Putamen (tissue), 1 donor: ENCODE measurements at places on chromosomes 3 and 15.

GRCh38 chr3:119647843-119648575, 12.4 kb downstream of the POPDC2 start:
- DNase-seq, result no peak

DNA sequence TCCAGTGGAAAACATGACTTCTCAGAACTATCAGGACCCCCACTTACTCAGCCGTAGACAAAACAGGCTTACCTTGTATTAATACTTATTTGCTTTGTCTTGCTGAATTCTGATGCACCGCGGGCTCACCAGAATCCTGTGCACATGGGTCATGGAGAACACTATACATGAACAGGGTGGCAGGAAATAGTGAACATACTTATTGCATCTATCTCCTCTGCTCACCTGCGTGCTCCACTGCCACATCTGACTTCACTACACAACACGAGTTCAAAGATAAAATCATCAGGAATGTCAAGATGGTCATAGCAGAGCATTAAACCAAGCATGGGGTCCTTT, 10.7 kb upstream of the MAPK6 start:
- DNase-seq, result no peak

DNA sequence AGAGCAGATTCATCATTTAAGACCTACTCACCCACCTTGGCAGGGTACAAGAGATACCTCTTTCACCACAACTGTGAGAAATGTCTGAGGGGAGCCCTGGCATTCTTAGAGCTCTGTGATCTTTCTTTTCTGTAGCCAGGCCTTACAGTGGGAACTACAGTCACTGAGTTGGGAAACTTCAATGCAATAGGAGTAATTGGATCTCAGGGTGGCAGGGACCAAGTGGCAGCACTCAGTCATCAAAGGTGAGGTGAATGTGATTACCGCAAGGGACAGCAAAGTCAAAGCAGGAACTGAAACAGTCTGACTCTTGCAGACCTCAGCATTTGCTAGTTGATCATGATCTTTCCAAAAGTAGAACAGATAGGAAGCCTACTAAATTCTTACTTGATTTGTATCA, 7.2 kb upstream of the MCF2L2 start:
- no peak for DNase-seq

DNA sequence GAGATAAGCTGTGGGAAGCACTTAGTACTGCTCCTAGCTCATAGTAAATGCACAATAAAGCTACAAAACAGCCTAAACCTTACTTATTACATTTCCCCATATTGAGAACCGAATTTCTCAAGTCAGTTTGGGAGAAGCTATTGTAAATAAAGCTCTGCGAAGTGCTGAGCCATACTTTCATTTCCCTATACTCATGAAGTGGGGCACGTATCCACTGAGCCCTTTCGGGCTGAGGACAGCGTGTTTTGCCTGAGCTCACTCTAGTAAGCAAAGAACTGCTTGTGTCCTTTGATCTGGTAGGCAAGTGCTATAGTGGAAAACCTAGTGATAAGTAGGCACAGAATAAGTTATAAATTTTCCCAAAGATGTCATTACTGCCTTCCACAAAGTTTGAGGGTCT, 165.0 kb downstream of the RSL24D1 start:
- peak; percentile 17 for DNase-seq

- DNase-seq, result no peak
Observed at GRCh38 chr3:194534243-194534642, 47.4 kb upstream of the ATP13A3 start.

DNA sequence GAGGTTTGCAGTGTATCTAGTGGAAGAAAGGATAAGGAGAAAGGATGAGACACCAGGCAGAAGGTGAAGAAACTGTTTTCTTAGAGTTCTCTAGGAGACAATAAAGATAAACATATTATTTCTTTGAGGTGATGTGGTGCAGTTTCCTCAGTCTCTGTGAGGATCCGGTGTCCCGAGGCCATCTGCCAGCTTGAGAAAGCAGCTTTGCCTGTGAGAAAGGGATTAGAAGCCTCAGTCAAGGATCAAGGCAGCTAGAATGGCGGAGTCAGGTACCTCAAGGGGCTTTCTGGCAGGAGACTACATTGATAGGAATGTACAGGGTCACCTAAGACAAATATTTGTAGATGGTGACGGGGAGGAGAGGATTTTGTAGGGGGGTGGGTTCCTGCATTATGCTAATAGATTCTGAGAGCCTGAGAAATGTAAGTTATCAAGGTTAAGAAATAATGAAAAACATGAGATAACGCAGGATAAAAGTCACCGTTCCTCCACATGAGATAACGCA, 103.9 kb upstream of the MB21D2 start:
- DNase-seq, result no peak

DNA sequence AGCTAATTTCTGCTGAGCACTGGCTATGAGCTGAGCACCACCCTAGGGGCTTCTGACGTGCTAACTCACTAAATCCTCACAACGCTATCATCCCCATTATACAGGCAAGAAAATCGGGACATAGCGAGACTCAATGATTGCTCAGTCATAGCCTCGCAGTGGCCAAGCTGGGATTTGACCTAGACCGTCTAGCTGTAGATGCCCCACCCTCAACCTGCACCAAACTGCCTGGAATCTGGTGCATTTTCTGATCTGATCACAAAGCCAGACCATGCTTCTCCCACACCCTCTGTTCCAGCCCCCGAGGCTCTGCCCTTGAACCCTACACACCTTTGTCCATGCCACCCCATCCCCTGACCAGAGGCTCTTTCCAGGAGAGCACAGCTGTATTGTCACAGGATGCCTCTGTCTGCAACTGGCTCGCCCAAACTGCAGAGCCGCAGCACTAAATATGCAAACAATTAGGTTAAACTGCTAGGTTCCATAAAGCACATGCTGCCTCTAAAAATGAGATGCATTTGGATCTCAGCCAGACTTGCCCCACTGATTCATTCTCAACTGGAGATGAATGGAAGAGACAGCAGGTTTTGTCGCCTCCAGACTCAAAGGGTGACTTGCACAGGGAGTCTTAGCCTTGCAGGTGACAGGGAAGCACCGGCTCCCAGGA, 95.2 kb downstream of the NUP210 start:
- DNase-seq, result no peak

GRCh38 chr3:175695251-175695650, 836.1 kb downstream of the NAALADL2 start:
- DNase-seq, result no peak

GRCh38 chr15:67593562-67593961, 51.1 kb downstream of the MAP2K5 start:
- no peak for DNase-seq

GRCh38 chr3:129727707-129728106, 121.2 kb upstream of the PLXND1 start:
- DNase-seq, result no peak

DNA sequence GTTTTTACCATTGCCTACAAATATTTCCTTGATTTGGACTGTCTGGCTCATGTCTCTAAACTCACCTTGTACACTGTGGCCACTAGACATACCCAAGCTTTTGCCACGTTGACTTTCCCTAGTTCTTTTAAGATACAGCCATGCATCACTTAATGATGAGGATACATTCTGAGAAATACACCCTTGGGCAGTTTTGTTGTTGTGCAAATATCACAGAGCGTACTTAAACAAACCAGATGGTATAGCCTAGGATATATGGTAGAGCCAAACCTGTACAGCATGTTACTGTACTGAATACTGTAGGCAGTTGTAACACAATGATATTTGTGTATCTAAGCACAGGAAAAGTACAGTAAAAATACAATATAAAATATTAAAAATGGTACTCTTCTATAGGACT, 5.5 kb downstream of the ARHGEF26 start:
- DNase-seq, result no peak

GRCh38 chr3:148202386-148202785, 495.3 kb upstream of the AGTR1 start:
- DNase-seq, result no peak

DNA sequence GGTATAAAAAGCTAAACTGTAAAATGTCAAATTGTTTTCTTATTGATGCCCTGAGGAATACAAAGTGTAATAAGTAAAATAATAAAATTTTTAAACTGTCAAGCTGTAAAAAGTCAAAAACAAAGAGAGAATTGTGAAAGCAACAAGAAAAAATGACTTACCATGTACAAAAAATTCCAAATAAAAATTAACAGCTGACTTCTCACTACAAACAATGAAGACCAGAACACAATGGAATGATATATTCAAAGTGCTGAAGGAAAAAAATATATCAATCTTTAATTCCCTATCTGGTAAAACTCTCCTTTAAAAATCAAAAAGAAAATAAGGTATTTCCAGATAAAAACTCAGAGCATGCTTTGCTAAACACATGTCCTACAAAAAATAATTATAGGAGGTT, 883.5 kb downstream of the IGSF11 start:
- DNase-seq, result no peak

DNA sequence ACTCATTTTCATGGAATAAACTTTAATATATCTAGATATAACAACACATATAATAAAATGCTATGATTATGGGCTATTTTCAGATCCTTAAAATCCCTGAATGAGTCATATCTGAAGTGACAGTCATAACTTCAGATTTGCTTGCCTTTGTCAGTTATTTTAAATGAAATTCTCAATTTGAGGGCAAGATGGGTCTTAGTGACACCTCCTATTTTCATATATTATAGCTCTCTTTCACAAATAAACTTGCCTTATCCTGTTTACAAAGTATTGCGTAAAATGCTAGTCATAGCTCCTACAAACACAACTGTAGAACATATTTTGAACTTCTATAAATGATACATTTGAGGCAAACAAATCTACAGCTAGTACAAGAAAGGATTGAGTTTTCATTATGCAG, 6.2 kb upstream of the THRB start:
- DNase-seq, result no peak

DNA sequence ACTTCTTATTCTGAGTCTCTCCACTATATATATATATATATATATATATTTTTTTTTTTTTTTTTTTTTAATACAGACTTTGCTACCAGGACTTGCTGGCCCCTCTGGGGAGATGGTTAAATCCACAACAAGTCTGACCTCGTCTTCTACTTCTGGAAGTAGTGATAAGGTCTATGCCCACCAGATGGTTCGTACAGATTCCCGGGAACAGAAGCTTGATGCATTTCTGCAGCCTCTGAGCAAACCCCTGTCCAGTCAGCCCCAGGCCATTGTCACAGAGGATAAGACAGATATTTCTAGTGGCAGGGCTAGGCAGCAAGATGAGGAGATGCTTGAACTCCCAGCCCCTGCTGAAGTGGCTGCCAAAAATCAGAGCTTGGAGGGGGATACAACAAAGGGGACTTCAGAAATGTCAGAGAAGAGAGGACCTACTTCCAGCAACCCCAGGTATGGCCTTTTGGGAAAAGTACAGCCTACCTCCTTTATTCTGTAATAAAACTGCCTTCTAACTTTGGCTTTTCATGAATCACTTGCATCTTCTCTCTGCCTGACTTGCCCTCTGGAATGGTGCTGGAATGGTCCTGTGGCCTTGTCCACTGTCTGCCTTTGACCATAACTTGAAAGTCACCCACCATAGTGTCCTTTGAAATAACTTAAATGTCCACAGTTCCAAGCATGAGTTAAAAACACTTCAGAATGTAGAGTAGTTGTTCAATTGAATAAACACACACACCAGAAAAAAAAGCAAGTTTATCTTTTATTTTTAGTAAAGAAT, 32.4 kb downstream of the MLH1 start:
- no peak for DNase-seq

GRCh38 chr15:66724732-66725463, 22.9 kb downstream of the SMAD6 start:
- no peak for DNase-seq

- DNase-seq, result no peak
Observed at GRCh38 chr3:124847051-124847450, 40.1 kb downstream of the ITGB5 start.

DNA sequence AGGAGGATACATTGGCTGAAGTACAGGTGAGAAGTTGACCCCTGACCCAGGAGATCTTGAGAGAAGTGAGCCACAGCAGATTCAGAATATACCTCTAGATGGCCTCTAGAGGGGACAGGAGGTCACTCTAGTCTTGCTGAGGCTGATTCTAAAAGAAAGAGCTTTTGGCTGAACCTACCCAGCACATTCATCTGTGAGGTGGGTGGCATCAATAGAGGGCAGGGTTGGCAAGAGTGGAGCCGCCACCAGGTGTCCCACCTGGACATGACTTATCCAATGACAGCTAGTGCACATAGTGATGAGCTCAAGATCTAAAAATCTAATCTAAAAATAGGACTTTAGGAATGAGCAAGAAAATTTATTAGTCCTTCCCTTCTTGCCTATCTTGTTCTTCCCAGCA, 51.6 kb downstream of the CYP19A1 start:
- no peak for DNase-seq

DNA sequence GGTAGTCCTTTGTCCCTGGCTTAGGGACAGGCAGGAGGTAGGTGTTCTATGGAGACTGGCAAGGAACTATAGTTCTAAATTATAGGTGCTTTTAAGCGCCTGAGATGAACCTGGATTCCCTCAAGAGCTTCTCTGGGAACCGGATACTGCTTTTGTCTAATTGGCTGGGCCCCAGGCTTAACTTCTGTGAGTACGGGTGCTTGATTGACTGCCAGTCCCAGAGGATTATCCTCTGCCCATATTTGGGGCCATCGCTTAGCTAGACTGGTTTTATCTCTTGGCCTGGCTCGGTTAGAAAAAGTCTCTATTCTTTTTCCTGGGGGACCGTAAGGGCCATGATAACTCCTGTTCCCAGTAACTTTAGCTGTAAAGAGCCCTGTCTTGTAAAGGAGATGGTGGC, 339.1 kb downstream of the KCNH8 start:
- no peak for DNase-seq

DNA sequence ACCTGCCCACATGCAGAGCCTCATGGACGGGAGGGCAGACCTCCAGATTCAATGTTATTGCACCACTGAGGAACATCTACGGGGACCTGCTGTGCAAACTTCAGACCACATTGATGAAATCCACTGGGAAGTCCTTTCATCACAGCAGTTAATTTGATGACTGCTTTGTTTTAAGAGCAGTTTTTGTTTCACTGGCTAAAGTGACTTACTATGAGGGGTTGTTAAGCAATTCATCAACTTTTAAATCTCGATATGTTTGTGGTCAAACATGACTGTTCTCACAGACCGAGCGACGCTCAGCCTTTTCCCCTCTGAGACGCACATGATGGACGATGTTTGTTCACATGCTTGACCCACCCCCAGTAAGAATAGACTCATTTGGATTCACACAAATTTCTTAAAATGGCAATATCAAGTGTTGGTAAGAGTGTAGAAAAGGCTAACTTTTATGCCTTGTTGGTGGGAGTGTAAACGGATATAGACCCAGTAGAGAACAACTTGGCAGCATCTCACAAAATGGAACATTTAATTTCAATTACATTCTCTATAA, 35.9 kb upstream of the IREB2 start:
- DNase-seq, result no peak

GRCh38 chr15:88849376-88850072, 45.8 kb downstream of the HAPLN3 start:
- DNase-seq, result no peak

GRCh38 chr3:19342389-19342788, 194.1 kb downstream of the KCNH8 start:
- DNase-seq, result no peak

- no peak for DNase-seq
Observed at GRCh38 chr3:47193871-47194859, 30.3 kb upstream of the SETD2 start.
